Heart right ventricle (tissue), 16 donors: ENCODE measurements at places on chromosomes 2 and 18. TPM values are rescaled to one million over a fixed set of nuclear protein-coding genes. Genes with fewer than 3 reads are reported as not detected.

NDUFS1 gene
- 579 TPM for total RNA-seq

ALPP gene
- not detected for total RNA-seq

FAM237A gene
- 2.7 TPM for total RNA-seq

C2orf72 gene
- not detected for total RNA-seq

CDK15 gene
- total RNA-seq: 0.07 TPM

CCT7 gene
- 182 TPM for total RNA-seq

CPLX4 gene
- not detected for total RNA-seq

PID1 gene
- 8.0 TPM for total RNA-seq

SERPINB4 gene
- not detected for total RNA-seq

LYG2 gene
- total RNA-seq: not detected

UGT1A10 gene
- total RNA-seq: not detected

IL36B gene
- total RNA-seq: not detected

LRATD1 gene
- 1.0 TPM for total RNA-seq

NIF3L1 gene
- 22.1 TPM for total RNA-seq

TEX44 gene
- not detected for total RNA-seq

WDR35 gene
- 6.6 TPM for total RNA-seq
